AG04450 (cell line): ENCODE measurements at places on chromosomes 1 and 21. TPM values are rescaled to one million over a fixed set of nuclear protein-coding genes. Genes with fewer than 3 reads are reported as not detected.

Gene VHLL
- not detected in 2 replicates for polyA plus RNA-seq

Gene CLEC20A
- polyA plus RNA-seq = not detected in 2 replicates

Gene LAMB3
- polyA plus RNA-seq = 2.6 and 3.3 TPM in 2 replicates

Gene KRTAP13-2
- not detected in 2 replicates for polyA plus RNA-seq

Gene CFAP45
- polyA plus RNA-seq = 0.29 and 0.51 TPM in 2 replicates

Gene OR13G1
- polyA plus RNA-seq = not detected in 2 replicates

Gene TNFAIP8L2
- polyA plus RNA-seq = not detected in 2 replicates

Gene GBP3
- 77.1 and 94.1 TPM in 2 replicates for polyA plus RNA-seq

Gene OPTC
- not detected in 2 replicates for polyA plus RNA-seq

Gene RASSF5
- 2.3 and 2.4 TPM in 2 replicates for polyA plus RNA-seq

Gene LDLRAP1
- polyA plus RNA-seq = 12.4 and 12.6 TPM in 2 replicates

Gene IFI44L
- polyA plus RNA-seq = 0.86 and 1.1 TPM in 2 replicates

Gene ITLN2
- not detected in 2 replicates for polyA plus RNA-seq

Gene GJA8
- polyA plus RNA-seq = not detected in 2 replicates

Gene ST6GALNAC3
- polyA plus RNA-seq = 1.9 and 2.1 TPM in 2 replicates

Gene TDRD5
- not detected in 2 replicates for polyA plus RNA-seq

Gene TRAF3IP3
- 0.06 and 0.10 TPM in 2 replicates for polyA plus RNA-seq

Gene CFAP107
- polyA plus RNA-seq = not detected in 2 replicates

Gene GLUL
- 151 and 182 TPM in 2 replicates for polyA plus RNA-seq

Gene TMCO2
- polyA plus RNA-seq = not detected in 2 replicates

Gene TGFB2
- 10.2 and 14.8 TPM in 2 replicates for polyA plus RNA-seq

Gene DNAJC28
- polyA plus RNA-seq = 1.3 and 1.9 TPM in 2 replicates

Gene CNR2
- not detected in 2 replicates for polyA plus RNA-seq

Gene SPRR2A
- polyA plus RNA-seq = not detected in 2 replicates

Gene NOTCH2
- polyA plus RNA-seq = 47.0 and 56.9 TPM in 2 replicates

Gene CYP4B1
- polyA plus RNA-seq = not detected in 2 replicates

Gene RNASEL
- polyA plus RNA-seq = 4.9 and 6.2 TPM in 2 replicates

Gene CD1C
- not detected in 2 replicates for polyA plus RNA-seq

Gene POTED
- polyA plus RNA-seq = not detected in 2 replicates

Gene UBL4B
- polyA plus RNA-seq = not detected in 2 replicates

Gene FMO2
- 2.0 and 2.6 TPM in 2 replicates for polyA plus RNA-seq

Gene CELA3B
- polyA plus RNA-seq = not detected in 2 replicates

Gene LCE2B
- polyA plus RNA-seq = not detected in 2 replicates

Gene SLC16A1
- polyA plus RNA-seq = 62.1 and 78.7 TPM in 2 replicates

Gene C1QC
- polyA plus RNA-seq = not detected in 2 replicates
